ENCODE measurements at places on chromosomes 7 and 10.

GRCh38 chr10:598415-599170, 90.9 kb downstream of the DIP2C start:
- DNase-seq, result no peak

DNA sequence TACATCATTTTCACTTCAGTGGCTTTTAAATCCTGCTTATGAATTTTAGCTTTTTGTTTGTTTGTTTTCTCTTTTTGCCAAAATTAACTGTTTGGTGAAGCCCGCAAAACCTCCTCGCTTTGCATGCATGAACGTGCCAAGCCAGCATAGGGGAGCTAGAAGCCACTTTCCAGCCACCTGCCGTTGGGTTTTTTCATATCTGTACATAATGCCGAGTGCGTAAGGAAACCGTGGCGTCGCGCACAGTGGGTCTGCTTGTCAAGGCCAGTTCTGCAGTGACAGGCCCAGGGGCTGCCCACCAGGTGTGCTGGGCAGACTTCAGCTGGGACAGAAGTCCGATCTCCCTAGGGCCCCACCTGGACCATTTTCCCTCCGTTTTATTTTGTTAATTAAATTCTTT, 41.1 kb downstream of the WIPI2 start:
- DNase-seq, result no peak

DNA sequence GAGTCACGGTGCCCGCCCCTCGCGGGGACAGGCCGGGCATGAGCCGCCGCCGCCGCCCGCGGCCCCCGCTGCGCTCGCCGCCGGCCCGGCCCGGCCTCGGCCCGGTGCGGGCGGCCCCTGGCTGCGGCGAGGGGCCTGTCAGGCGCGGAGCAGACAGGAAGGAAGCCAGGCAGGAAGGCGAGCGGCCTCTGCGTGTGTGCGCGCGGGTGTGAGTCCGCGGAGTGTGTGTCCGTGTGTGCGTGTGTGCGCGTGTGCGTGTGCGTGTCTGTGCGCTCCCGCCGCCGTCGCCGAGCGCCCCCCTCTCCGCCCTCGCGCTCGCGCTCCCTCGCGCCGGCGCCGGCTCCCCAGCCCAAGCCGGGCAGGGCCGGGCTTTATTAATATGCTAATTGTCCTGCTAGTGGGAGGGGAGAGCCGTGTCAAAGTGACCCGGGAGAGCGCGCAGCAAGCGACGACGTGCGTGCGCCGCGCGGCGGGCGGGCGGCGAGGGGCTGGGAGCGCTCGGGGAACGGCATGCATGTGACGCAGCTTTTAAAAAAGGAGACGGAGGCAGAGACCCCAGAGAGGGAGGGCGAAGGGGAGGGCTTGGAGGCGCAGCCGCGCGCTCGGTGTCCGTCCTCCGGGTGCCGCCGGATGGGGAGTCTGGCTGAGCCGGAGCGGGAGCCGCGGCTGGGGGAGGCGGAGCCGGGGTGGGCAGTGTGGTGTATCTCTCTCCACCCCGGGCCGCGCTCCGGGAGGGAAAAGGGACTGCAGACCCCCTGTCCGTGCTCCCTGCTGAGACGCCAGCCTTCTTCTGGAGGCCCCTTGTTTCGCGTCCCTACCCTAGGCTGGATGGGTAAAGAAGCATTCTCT, at the start of gene LDB1:
Gene LDB1, minus strand, starts transcription at position 227 of the 849 bp plus-strand sequence. CDS start 258 bp downstream, outside the sequence.
- DNase-seq, result peak; percentile 66

GRCh38 chr10:11328264-11329061, 283.0 kb downstream of the USP6NL start:
- no peak for DNase-seq

- no peak for DNase-seq
Observed at GRCh38 chr10:11601670-11602069, 9.8 kb downstream of the USP6NL start.

DNA sequence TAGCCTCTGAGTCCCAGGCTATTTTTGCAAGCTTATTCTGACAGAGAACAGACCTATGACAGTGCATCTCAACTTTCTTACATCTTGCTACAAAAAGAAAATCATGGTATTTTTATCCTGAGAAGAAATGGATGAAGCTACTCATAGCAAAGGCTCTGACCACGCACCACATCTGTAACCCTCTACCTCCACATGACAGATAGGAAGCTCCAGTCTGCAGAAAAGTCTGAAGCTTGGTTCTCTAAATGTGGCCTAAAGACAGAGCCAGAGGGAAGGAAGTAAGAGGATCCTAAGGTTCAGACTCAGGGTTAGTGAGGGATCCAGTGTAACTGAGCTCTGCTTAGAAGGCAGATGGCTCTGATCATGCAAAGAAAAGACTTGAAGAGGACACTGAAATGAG, 58.4 kb upstream of the ABCB5 start:
- no peak for DNase-seq
